ENCODE measurements at places on chromosomes 3 and 15.

DNA sequence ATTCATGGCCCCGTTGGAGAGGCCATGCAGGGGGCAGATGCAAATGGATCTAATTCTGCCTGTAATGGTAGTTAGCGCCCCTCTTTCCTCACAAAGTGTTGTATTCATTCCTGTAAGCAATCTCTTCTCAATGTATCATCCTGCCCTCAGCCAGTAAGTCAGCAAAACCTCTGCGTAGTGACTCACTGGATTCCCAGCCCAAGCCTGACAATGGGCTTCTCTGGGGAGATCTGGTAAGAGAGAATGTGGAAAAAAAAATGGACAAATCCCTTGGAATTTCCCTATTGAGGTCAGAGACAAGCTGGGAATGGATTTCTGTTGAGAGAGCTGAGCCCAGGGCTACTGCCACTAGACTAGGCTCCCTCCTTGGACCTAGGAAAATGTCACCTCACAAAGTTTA lies 25.4 kb downstream of the ADPGK start:
- DNase-seq: no peak

GRCh38 chr3:127835993-127836882 lies 13.9 kb upstream of the MGLL start:
- DNase-seq: no peak

DNA sequence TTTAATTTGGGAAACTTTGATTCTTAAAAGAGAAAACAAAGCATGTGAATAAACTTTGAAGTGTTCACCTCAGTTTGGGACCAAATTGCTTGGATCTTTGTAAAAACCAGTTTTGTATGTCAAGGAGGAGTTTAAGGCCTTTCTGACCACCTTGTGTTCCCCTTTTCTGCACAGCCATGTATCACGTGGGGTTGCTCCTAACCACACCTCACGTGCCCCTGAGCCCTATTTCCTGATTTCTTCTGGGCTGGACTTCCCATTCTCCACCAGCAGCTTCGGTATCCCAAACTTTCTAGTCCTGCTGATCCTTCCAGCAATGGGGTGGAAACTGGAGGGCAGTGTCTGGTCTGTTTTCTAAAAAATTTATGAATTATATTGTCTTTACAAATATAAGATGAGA lies 76.4 kb upstream of the STT3B start:
- DNase-seq: no peak

DNA sequence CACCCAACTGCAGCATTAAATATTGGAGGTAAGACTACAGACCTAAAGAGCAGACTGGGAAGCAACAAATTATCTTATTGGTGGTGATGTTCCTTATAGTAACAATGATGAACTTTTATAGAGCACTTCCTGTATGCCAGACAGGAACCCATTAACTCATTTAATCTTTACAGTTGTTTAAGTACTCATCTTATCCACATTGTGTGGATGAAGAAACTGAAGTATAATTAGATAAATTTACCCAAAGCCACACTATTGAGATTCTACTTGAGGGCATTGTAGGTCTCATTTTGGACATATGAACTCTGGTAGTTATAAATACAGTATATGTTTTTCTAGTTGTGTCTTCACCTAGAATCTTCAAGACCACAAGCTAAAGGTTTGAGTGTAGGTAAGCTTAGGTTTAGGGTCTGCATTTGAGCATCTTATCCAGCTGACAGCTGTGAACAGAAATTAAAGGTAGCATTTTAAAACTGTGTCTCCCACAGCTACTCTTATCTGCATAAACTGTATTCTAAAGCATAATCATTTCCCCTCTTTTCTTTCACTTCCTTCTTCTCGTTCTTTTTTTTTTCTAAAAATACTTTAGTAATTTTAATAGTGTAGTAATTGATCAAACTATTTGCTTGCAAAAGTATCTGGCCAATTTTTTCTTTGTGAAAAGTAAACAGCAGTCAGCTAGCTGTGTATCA lies 138.2 kb downstream of the UBE2E2 start:
- no peak for DNase-seq

DNA sequence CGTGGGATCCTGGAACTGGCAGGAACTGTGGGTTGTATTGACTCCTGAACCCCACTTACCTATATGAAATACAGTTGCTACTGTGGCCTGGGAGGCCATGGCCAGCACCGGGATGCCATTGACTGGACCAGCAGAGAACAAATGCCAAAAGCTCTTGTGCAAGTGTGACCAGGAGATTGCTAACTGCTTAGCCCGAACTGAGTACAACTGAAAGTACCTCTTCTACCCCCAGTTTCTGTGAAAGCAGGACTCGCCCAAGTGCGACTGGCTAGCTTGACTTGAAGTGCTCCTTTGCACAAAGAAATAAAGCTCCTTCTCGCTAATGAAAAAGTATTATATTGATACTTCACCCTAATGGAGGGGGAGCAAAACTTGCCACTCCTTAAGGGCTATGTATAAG lies 101.3 kb upstream of the ATP11B start:
- no peak for DNase-seq

DNA sequence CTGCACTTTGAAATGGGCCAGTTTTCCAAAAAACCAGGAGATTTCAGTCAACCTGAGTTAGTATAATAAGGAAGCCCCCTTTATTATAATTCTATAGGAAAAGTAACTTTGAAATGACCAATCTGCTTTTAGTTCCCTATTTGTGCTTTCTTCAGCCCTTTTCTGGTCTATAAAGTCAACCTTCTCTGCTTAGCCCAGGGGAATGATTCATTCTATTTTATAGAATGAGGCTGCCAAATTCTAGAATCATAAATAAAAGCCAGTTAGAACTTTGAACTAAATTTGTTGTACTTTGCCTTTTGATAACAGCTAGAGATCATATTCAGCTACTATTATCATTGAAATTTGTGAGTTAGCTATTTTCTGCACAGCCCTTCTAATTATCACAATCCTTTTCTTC lies 24.7 kb downstream of the CIP2A start:
- DNase-seq: no peak

GRCh38 chr3:15499536-15499935 lies 22.0 kb downstream of the COLQ start:
- no peak for DNase-seq

GRCh38 chr15:89499156-89499555 lies 2.8 kb upstream of the RHCG start:
- no peak for DNase-seq

- no peak for DNase-seq
These were observed 10.8 kb downstream of the CTSH start for GRCh38 chr15:78933823-78934654.

DNA sequence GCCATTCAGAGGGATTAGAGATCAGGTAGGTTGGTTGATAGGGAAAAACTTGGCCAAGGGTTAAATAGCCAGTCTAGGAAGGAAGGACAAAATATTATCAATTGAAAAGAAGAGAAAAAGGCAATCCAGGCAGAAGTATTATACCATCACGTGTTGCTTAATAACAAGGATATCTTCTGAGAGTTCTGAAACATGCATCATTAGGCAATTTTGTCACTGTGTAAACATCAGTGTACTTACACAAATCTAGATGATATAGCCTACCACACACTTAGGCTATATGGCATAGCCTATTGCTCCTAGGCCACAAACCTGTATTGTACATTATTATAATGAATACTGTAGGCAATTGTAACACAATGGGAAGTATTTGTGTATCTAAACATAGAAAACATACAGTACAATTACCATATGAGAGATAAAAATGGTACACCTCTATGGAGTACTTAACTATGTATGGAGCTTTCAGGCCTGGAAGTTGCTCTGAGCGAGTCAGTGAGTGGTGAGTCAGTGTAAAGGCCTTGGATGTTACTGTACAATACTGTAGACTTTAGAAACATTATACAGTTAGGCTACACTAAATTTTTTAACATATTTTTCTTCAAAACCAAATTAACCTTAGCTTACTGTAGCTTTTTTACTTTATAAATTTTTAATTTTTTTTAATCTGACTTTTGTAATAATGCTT lies 2.7 kb downstream of the TEX55 start:
- DNase-seq: no peak

DNA sequence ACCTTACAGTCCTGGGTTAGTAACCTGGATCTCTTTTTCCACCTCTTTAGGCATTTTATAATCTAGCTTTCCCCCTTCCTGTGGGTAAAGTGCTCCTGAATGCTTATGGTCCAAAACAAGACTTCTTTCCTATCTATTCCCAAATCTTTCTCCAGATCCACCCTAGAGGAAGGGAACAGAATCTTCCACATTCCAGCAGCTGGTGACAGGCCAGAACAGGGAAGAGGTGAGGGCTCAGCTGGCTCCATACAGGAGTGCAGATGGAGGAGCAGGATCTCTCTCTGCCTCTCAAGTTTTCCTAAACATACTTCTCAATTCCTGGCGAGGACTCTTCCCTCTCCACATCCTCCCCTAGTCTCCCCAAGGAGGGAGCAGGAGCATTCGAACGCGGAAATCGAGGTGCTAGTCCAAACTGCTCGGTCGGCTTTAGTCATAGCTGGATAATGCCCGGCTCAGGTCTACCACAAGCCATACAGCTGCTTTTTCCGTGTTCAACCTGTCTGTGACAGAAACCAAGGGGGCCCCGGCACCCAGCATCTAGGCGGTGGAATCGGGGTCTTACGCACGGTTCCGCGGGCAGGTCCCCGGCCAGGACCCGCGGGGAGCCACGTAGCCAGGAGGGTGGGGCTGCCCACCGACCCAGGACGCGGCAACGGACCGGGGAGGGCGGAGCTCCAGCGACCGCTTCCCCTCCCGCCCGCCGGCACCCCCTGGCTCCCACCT lies 4.0 kb downstream of the RASSF1 start:
- DNase-seq: no peak

- no peak for DNase-seq
These were observed 1.5 kb downstream of the CORO2B start for GRCh38 chr15:68580026-68580882.

DNA sequence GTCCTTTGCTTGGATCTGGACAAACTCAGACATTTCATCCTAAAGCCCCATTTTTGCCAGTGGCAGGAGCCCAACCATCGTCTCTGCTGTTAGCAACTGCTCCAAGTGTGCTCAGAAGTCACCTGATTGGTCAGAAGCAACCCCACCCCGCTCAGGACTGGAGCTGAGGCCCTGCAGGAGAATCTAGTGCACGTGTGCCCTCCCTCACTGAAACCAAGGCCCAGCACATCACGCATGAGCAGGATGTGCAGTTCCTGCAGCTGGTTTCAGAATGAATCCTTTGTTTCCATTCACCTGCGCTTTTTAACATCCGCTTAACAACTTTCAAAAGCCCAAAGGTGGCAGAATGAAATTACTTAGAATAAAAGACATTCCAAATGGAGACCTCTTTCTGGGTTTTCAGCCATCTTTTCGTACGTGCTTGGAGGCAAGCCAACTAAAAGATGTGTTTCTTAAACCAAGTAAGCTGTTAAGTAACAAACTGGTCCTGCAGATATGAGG lies 81.2 kb downstream of the SRGAP3 start:
- DNase-seq: no peak

DNA sequence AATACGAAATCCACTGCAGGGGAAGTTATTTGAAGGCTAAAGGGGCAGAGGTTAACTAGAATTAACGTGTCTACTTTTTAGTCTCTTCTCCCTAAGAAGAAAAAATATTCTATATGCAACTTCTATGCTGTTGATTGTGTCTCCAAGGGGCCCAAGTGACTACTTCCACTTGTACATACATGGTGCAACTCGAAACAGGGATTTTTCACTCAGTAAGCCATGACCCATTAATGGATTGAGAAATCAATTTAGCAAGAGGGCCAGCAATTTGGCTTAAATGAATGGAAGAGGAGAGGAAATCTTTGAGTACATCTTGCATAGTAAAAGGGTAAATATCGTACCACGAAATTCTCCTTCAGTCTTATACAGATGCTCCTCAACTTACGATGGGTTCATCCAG lies 151.1 kb upstream of the HES1 start:
- DNase-seq: no peak

- DNase-seq: no peak
These were observed 190.9 kb upstream of the MME start for GRCh38 chr3:154889227-154889634.

GRCh38 chr3:37537914-37538691 lies 323.6 kb upstream of the CTDSPL start:
- no peak for DNase-seq

GRCh38 chr3:178618197-178618596 lies 82.0 kb downstream of the KCNMB2 start:
- DNase-seq: no peak

DNA sequence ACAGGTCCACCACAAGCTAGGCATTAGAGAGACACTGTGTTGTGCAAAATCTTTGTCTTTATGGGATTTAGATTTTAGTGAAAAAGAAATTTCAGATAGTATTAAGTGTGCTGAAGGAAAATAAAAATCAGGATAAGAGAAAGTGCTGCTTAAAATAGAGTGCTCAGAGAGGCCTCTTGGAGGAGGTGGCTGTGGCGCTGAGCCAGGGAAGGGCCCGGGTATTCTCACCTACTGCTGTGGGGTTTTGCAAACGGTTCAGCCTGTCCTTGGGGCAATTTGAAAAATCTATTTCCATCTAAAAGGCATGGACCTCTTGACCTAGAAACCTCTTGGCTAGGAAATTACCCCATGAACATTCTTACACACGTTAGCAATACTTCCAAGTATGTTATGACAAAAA lies 267.7 kb downstream of the TJP1 start:
- DNase-seq: no peak

DNA sequence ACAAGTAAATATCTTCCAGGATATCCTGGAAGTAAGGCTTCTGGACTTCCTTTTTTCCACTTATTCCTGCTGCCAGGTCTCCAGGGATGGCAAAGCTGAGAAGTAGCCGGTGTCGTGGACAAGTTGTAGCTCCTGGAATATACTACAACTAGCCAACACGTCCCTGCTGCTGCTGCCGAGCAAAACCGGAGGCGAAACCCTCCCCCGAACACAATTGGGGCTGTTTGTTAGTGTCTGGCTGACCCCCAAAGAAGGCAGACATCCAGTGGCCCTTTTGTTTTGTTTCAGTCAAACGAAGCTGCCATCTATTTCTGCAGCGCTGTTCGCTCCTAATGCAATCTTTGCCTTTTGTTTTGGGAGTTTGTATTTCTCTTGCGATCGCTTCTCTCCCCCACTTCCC lies 45.3 kb upstream of the EIF5A2 start:
- no peak for DNase-seq

GRCh38 chr15:73571346-73571745 lies 61.8 kb downstream of the NPTN start:
- DNase-seq: no peak

- DNase-seq: no peak
These were observed 266.0 kb downstream of the ZNF621 start for GRCh38 chr3:40790746-40791145.

- DNase-seq: no peak
These were observed 194.5 kb upstream of the GAP43 start for GRCh38 chr3:115428841-115429240.

GRCh38 chr15:38059665-38060064 lies 125.2 kb downstream of the TMCO5A start:
- no peak for DNase-seq

DNA sequence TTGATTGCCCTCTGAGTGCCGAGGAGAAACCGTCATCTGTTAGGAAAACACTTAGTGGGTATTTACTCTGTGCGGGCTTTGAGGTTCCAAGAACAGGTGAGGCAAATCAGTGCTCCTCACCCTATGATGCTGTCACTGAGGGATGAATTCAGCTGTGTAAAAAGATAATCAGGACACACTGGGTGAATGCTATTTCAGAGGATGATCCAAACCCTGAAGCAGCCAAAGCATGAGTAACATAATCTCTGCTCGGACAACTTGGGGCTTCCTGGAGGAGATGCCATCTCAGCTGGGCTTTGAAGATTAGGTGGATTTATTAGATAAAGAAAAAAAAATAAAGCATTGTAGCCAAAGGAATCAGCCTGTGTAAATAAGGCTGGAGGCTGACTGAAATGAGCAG lies 10.5 kb upstream of the GADL1 start:
- DNase-seq: no peak

Data from stimulated activated CD4-positive, alpha-beta T cell treated with anti-CD3 and anti-CD28 coated beads, Interleukin-1b, Interleukin-23, amount 100 ng/mL, for 1 hour (primary cell).